Kidney tubule cell (primary cell): ENCODE measurements at places on chromosomes 3 and 15.

DNA sequence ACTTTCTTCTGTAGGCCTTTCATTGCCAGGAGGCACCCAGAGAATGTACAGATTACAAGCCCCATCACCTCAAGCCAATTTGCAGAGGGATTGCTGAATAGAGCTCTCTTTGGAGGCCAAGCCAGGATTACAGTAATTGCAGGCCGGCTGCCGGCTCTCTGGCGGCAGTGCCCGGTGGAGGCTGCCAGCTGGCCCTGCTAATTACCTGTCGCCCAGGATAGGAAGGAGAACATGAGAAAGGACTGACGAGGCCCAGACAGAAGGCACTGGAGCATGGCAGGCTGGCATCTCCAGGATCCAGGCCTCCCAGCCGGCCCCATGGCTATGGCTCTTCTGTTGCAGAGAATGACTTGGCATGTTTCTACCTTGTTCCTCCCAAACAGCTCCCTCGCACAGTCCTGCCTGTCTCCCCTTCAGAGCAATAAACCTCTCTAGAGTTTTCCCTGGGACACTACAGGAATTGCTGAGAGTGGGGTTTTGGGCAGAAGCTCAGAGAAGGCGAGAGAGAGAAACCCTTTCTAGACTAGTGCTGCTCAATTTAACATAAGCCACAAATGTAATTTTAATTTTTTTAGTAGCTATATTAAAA is 273.6 kb upstream of the PROK2 start:
- DNase-seq: peak; percentile 45

- no peak for DNase-seq
Observed at GRCh38 chr3:38567498-38567897, 71.4 kb downstream of the EXOG start.

DNA sequence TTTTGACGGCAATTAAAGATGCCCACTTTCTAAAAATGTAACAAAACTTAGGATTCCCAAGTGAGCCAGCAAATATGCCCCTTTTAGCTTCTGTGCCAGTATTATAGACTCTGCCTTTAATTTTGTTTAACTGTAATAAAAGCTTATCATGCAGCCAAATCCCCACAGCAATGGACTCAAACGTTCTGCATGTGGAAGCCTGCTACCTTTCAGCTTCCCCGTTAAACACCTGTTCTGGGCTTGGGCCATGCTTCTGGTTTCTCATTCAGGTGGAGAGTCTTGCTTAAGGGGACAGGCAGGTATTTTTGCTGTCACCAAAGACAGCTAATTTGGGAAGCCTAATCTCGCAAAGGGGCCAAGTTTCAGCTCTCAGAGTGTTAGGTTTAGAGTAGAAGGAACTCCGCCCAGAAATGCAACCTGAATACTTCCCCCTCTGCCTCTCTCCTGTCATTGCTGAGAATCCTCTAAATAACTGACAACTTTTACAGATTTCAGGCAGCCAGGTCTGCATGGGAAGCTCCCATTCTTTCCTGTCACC is 399.4 kb upstream of the ATP11B start:
- DNase-seq: no peak

- DNase-seq: no peak
Observed at GRCh38 chr15:45185903-45186770, 1.6 kb downstream of the SHF start.

GRCh38 chr3:138984816-138985215 is 21.3 kb downstream of the PRR23A start:
- DNase-seq: no peak

- peak; percentile 99 for DNase-seq
Observed at GRCh38 chr15:74540761-74541493, at the start of gene ARID3B. ARID3B (plus strand) TSS chr15:74541220; CDS start chr15:74543937, 2,717 bp downstream.

DNA sequence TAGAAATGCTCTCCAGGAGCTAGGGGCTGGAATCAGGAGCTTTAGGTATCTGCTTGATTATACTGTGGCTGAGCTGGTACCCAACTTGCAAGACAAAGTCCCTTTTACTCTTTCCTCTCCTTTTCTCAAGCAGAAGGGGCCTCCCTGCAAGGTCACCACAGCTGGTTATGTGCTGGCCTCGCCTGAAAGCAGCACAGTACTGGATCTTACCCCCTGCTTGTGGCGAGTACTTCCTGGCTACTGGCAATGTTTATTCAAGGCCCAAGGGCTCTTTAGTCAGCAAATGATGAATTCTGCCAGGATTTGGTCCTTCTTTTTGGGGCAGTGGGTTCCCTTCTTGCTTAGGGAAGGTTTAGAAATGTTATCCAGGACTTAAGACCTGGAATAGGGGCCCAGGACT is 234.6 kb downstream of the RAP2B start:
- DNase-seq: no peak

DNA sequence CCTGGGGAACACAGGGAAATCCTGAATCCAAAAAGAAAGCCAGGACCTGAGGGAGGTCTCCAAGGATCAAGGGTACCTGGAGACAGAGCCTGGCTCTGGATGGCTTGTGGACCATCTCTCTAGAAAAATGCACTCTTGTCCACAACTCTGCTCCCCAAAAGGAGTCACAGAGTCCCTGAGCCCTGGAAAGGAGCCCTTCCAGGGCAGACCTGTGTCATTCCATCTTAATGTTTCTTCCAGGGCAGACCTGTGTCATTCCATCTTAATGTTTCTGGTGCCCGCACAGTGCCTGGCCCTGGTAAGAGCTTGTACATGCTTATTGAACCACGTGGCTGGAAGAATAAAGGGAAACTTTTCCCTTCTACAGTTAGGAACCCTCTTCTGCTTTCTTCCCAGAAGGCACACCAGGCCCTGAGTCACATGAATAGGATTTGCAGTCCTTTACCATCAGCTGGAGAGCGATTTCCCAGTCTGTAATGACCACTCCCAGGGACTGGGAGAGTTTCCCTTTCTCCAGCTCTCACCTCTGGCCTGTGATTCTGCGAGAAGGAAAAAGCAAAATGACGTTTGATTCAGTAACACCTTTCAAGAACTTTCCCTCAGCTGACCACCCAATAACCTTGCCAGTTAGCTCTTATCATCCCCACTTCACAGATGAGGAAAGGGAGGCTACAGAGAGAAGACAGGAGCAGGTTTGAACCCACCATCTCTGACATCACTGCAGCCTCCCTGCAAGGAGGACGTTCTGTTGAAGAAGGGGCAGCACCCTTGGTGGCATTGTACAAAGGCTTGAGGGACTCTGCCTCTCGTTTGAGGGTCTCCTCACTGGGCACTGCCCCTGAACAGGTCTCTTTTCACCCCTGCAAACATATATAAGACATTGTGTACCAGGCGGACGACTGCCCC is 35.8 kb upstream of the SLCO2A1 start:
- no peak for DNase-seq
